AG09319 (cell line): ENCODE measurements at places on chromosomes 6 and 20.
A peak's percentile ranks its signal among the peaks of the same experiment; 100 is the strongest.

GRCh38 chr6:136117081-136117480, 133.0 kb downstream of the MTFR2 start:
- no peak for DNase-seq

DNA sequence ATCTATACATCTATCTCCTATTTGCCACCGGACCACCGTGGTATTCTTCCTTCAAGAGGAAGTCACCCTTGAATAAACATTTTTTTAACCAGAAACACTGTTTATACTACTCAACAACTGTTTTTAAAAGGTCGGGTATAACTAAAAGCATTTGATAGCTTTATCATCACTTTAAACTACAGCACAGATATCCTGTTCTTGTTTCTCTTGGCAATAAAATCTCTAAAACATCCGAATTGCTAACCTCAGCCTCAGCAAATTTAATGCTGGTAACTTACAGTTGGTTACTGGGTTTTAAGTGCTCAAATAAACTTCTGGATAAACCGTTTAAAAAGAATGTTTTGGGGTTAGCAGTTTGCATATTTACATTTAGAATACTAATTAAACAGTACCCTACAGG, 20.4 kb downstream of the ZUP1 start:
- no peak for DNase-seq

DNA sequence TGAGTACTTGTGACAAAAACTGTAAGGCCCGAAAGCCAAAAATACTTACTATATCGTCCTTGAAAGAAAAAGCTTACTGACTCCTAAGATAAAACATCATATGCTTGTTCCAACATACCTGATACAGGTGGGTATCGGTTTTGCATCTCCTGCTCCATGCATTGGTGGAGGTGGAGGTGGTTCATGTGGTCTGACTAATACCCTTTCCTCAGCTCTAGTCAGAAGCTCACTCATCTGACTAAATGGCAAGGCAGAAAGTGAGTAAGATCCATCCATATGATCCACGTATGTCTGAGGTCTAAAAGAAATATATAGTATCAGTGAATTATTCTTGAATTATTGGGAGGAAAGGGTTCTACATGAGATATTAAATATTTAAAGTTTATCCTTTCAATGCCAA, 76.2 kb downstream of the WASF1 start:
- DNase-seq, result no peak

- DNase-seq, result no peak
These were observed 580.7 kb downstream of the RFPL4B start for GRCh38 chr6:112927641-112928320.

- no peak for DNase-seq
These were observed 35.1 kb downstream of the FRMD1 start for GRCh38 chr6:168043848-168044415.

DNA sequence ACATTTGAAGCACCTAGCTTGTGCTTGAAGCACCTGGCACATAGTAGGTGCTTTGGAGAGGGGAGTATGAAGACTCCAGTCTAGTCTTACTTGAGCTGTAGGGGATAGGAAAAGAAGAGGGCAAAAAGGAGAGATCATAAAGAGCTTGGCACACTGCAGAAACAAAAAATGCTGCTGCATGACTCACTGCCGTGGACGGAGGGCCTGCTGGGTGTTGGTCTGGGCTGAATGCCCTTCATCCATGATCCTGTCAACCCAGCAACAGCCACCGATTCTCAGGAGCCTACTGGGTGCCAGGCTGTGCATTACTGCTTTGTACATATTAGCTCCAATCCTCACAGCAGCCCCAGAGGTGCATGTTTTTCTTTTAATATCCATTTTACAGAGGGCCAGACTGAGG, 6.0 kb downstream of the PDYN start:
- no peak for DNase-seq

- peak; percentile 28 for DNase-seq
These were observed 54.4 kb downstream of the RTN4IP1 start for GRCh38 chr6:106574741-106575458.

DNA sequence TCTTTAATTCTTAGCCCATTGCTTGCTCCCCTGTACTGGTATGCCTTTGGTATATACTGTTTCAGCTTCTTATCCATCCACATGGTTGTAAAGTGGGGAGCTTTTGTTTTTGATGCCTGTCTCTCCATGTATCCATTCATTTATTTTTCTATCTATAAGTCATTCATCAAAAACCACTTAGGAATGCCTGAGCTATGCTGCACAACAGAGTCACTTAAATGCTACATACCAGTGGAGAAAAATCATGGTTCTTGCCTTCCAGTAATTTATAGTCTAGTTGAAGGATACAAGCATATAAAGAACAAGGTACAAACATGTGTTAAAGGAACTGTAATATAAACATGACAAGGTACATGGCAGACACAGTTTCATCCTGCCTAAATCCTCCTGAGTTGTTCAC, 347.3 kb downstream of the NRN1 start:
- DNase-seq, result no peak

DNA sequence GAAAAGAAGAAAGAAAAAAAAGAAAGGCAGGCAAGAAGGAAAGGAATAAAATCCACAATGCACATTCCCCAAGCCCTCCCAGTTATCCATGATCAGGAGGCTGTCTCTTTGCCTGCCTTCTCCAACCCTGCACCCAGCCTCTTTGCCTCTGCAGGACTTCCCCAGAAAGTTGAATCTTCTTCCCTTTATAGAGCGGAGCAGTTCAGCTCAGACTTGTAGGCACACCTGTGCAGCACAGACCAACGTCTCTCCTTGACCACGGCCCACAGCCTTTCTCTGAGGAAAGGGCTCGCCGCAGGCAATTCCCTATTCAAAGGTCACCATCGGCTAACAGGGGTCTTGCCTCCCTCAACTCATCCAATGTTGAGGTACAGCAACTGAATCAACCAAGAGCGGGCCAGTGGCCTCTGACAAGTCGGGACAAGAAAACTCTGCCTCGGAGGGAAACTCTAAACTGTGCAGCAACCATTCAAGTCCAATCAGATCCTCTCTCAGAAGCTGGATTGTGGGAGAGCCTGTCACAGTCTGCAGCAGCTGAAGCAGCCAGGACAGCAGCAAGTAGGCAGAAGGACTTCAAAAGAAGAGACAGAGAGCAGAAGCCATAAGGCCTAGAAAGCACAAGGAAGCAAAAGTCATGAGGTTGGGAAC, 529.2 kb upstream of the JARID2 start:
- DNase-seq, result no peak

DNA sequence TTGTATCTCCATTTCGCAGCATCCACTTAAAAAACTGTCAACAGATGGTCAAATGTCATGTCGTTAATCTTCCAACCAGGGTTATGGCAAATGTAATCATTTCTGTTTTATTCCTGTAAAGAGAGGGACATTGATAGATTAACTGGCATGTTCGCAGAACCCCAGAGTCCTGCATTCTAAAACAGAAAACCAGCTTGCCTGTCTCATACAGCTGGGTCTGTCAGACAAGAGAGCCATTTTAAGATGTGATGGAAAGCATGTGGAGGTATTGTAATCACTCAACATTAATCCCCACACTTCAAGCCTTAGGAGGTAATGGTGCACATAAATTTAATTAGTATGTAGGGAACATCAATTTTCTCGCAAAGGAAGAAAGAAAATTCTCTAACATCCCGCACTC, 4.4 kb downstream of the SMLR1 start:
- DNase-seq, result no peak

GRCh38 chr6:26122793-26123674, 35.8 kb downstream of the HFE start:
- DNase-seq, result peak; percentile 97

DNA sequence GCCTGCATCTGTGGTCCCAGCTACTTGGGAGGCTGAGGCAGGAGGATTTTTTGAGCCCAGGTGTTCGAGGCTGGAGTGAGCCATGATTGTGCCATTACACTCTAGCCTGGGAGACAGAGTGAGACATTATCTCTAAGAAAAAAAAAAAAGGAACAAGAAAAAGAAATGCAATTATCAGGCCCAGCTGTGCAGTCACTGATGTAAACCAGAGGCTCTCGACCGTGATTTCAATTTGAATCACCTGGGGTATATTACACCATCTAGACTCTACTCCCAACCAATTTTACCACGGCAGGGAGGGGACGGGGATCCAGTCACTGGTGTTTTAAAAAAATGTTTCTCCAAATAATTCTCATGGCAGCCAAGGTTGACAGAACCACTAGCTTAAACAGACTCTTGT, 48.8 kb upstream of the NKX2-2 start:
- DNase-seq, result no peak

GRCh38 chr6:75372884-75373283, 88.3 kb upstream of the TMEM30A start:
- no peak for DNase-seq

DNA sequence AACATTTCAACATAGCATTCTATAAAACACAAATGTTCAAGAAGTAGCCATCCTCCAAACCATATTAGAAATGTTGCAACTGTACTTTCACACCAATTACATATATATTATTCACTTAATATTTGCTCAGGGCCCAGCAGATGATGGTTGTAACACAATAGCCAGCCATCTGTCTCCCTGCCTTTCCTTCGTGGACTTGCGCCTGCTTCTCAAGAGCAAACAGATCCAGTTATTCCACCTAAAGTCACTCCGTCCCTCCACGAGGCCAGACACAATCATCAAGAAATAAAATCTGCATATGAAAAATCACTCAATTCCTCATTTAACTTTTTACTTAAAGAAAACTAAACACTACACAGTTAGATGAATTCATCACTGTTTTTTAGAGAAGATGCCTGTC, 160.4 kb downstream of the RALGAPA2 start:
- no peak for DNase-seq

DNA sequence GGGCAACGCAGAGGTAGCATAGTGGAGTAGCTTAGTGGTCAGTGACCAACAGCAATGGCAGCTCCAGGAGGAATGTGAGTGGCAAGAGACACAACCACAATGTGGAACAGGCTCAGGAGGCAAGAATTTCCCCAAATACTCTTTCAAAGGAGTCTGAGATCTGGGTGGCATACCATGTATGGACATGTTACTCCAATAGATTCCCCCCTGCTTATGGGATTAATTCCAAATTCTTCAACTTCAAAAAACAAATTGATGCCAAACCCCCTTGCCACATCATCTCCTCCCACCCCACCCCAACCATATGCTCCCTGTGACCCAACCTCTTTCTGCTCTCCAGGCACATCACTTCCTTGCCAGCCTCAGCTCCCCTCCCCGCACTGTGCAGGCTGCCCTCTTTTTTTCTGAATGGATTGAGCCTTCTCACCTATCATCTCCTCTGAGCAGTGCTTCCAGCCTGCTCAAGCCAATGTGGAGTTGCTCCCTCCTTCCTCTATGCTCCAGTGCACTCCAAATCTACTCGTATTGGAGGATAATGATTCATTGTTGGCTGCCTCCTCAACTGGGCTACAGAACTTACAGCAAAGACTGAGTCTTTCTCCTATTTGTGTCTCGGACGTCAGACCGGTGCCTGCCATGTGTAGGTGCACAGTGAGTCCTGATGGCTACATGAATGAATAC, 93.0 kb upstream of the CEP85L start:
- no peak for DNase-seq

GRCh38 chr6:161951126-161951525, 677.3 kb upstream of the AGPAT4 start:
- no peak for DNase-seq

DNA sequence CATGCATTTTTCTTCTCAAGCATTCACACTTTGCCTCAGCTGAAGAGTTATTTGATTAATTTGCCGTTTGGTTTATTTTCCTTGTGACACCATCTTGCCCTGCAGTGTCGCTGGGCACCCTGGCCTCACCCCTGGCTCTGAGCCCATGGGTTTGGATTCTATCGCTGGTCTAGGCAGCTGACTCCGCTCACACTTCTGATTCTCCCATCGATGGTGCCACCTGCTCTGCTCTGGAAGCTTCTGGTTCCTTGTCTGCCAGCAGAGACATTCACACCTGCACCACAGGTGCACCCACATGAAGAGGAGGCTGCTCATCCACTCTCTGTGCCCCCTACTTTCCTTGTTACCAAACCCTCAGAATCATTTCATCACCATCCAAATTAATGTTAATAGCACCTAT, 291.6 kb upstream of the CDH4 start:
- DNase-seq, result no peak

DNA sequence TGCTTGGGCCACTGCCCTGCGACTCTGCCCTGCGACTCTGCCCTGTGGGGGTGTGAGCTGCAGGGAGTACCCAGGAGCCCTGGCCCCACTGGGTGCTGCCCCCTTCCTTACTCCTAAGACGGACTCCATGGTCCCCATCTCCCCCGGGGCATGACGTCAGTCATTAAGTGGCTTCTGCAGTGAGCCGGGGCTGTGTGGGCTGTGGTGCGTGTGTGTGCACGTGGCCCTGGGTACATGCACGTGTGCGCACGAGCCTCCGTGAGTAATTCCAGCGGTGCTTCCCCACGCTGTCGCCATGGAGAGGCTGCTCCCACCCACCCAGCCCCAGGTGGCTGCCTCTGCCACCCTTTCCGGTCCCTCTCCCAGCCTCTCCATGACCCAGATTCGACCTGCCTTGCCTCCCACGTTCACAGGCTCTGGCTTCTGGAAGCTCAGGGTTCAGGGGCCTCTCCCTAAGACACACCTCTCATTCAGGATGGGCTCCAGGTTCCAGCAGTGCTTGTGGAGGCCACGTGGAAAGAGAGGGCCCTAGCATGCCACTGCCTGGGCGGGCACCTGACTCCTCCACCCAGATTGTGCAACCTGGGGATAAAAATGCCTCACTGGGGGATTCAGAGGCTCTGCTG, 88.3 kb downstream of the DLGAP4 start:
- DNase-seq, result no peak

- no peak for DNase-seq
These were observed 135.4 kb downstream of the CDC5L start for GRCh38 chr6:44522871-44523270.

GRCh38 chr20:33472868-33473435, 16.9 kb upstream of the CBFA2T2 start:
- no peak for DNase-seq

DNA sequence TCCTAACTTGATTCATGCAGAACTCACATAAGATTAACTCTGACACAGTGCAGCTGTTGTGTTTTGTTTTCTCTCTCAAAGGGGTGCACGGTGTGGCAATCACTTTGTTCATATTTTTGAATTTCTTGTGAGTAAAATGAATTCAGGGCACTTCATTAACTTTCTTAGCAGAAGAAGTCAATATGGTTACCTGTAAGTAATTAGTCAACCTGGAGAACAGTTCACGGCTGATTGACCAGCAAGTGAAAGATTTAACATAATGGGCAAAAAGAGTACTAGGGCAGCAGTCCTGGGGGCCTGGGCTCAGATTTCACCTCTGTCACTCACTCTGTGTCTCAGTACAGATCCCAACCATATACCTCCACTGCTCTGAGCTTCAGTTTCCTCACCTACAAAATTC, 102.4 kb upstream of the SPTLC3 start:
- no peak for DNase-seq

- DNase-seq, result no peak
These were observed 36.6 kb downstream of the ERGIC3 start for GRCh38 chr20:35578469-35578868.

DNA sequence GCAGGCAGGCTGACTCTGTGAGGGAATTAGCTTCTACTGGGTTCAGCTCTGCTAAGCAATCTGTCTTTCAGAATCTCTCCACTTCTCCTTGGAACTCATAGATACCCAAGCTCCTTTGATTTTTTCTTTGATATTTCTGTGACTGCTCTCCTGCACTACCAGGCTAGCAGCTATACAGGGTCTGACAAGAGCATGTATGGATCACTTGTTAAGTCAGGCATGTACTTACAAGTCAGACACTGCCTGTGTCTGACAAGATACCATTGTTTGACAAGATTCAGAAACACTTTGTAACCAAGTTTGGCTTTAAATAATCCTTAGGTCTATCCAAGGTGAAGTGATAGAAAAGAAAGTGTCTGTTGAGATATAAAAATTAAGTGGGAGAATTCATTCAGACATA, 79.5 kb downstream of the SESN1 start:
- DNase-seq, result no peak

- DNase-seq, result no peak
These were observed 17.2 kb downstream of the KLHL31 start for GRCh38 chr6:53648184-53648943.

GRCh38 chr6:36731622-36732310, 34.1 kb downstream of the RAB44 start:
- no peak for DNase-seq
